Activated T-helper 1 cell treated with anti-CD3 and anti-CD28 coated beads, Interleukin-2, amount 50 U/mL, for 16 hours (primary cell): ENCODE measurements at places on chromosomes 3 and 15.

DNA sequence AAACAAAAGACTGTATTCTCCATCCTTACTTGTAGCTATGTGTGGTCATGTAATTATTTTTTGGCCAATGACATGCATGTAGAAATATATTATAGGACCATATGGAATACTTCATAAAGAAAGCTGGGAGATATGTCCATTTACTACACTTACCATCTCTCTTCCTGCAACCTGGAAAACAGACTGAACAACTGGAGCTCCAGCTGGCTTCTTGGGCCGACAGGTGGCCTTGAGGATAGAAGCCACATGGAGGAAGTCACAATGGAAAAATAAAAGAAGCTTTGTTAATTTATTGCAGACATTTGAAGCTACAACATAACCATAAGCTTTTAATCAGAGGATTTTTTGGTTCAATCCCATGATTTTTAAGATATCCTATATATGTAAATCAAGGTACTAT lies 167.9 kb upstream of the CBLB start:
- DNase-seq: no peak

DNA sequence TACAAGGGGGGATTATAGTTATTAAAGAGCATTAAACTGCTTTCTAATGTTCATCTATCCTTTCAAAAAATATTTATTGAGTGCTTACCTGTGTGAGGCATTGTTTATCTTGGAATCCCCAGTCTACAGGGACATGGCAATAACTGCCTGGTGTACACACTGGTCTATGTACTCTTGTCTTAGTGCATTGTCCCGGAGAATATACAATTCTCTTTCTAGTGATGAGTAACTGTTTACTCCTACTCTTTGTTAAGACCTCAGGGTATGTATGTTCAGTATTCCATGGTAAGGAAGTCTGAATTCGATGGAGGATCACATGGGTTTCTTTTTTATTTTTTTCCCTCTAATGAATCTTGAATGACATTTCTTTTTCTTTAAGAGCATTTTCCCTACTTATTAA lies 772.4 kb upstream of the NR2F2 start:
- no peak for DNase-seq

- no peak for DNase-seq
These were observed 13.1 kb downstream of the SLC7A14 start for GRCh38 chr3:170572665-170573253.

DNA sequence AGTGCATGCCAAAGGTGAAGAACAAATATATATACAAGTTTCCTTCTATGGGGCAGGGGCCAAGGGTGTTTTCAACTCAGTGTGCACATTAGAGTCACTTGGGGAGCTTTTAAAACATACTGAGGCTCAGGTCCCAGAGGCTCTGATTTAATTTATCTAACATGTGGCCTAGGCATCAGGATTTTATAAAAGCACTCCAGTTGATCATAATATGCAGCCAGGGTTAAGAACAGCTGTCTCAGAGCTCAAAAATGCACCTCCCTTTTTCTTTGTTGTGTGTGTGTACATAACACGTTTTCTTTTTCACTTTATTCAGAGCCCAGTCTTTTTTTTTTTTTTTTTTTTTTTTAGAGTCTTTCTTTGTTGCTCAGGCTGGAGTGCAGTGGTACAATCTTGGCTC lies 57.9 kb upstream of the SETD2 start:
- no peak for DNase-seq

DNA sequence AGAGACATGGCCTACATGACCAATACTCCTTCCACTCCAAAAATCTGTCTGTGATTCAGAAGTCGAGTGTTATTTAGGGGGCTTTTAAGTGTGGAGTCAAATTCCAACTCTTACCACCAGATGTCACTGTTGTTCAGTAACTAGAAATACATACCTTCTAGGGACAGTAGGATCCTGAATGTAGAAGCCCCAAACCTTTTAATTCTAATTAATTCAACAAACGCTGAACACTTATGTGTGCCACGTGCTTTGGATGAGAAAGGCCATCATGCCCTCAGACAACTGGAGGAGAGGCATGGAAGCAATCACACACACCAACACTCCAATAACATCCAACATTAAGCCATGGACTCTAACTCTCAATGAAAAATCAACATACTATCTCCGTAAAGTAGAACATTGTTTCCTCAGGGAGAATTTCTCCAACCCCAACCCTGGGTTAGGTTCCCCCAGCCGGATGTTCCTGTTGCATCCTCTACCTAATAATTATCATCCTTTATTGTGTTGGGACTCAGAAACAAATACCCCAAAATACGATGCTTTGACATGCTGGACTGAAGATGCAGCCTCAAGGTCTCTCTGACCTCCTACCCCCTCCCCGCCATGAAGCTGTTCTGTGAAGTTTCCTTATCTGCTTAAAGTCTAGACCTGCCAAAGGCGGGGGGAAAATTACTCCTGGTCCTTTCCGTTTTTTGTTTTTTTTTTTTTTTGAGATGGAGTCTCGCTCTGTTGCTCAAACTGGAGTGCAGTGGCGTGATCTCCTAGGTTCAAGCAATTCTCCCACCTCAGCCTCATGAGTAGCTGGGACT lies 8.0 kb upstream of the CCDC13 start:
- DNase-seq: no peak

- DNase-seq: no peak
These were observed 111.2 kb downstream of the LSM3 start for GRCh38 chr3:14289590-14290461.

DNA sequence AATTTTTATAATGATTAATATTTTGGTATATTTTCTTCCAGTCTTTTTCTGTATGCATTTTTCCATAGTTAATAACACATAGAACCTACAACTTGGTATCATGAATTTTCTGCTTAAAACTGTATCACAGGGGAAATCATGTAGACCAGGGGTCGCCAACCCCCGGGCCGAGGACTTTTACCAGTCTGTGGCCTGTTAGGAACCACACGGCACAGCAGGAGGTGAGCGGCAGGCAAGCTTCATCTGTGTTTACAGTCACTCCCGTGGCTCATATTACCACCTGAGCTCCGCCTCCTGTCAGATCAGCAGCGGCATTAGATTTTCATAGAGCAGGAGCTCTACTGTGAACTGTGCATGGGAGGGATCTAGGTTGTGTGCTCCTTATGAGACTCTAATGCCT lies 54.7 kb downstream of the RPL22L1 start:
- no peak for DNase-seq

DNA sequence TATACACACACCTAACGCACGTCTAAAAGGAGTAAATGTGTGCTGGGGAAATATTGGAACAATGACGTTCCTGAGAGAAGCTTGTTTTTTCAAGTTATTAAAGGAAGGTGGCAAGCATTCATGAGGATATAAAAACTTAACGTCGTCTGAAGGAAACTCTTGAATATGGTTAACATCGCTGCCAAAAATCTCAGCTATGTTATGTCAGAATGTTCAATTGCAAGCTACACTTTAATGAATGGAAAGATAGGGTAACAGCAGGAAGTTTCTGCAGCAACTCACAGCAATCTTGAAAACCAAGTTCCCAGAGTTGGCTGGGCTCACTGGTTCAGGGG lies 54.3 kb upstream of the MEF2A start:
- DNase-seq: no peak

- no peak for DNase-seq
These were observed 13.0 kb upstream of the ATP1B3 start for GRCh38 chr3:141863491-141863890.

DNA sequence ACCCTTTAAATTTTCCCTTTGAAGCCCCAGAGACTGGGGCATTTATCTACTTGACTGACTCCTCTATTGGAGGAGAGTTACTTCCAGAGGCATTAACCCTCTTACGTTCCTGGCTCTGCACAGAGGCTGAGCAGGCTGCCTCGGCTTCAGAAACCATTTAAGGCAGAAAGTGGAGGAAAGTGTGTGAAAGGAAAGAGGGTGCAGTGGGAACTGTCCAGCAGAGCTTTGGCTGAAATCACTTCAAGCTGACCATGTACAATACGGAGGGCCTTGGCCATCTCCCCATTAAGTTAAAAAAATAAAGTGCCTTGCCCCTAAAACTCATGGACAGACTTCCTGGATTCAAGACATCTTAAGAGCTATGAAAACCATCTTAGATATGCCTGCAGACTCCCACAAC lies 238.7 kb downstream of the SV2B start:
- no peak for DNase-seq

GRCh38 chr3:38387862-38388261 lies 41.3 kb downstream of the XYLB start:
- DNase-seq: no peak

GRCh38 chr3:111252779-111253178 lies 181.2 kb downstream of the NECTIN3 start:
- DNase-seq: no peak

GRCh38 chr15:81544385-81544784 lies 170.4 kb upstream of the TMC3 start:
- no peak for DNase-seq

DNA sequence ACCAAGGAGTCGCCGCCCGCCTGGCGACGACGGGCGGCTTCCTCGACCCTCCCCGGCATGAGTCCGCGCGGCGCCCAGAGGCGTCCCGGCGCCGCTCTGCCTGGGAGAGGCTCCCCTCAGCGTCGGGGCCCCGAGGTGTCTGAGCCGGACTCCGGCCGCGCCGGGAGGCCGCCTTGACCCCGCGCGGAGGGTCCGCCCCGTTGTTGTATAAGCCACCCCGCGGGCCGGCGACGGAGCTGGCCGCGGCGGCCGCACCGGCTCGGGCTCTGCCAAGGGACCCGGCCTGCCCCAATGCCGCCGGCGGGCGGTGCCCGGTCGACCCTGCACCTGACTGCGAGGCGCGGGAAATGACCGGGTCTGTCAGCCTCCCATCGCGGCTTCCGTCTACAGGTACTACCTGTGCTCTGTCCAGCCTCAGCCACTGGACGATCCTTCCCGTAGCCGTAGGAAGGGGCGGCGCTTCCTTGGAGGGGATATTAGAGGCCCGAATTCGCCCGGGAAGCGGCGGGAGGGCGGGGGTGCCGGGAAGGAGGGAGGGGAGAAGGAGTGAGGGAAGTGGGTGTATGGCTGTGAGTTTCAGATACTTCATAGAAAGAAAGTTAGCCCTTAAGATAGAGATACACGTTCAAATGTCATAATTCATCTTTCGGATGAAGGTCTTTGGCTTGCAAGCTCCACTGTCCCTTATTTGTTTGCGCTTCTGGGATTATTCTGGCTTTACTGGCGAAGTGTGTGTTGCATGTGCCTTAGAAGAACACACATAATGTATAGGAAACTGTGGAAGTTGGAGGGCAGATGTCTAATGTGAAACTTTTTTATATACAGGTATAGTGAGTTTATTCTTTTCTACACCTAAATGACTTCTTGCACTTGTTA lies 620 bp downstream of the ABHD5 start:
- DNase-seq: peak; percentile 9

GRCh38 chr3:22907161-22907780 lies 295.9 kb upstream of the UBE2E2 start:
- DNase-seq: no peak

GRCh38 chr3:44289882-44290462 lies 48.3 kb downstream of the TOPAZ1 start:
- no peak for DNase-seq

GRCh38 chr3:8767667-8768363 lies 1.6 kb downstream of the OXTR start:
- DNase-seq: no peak

DNA sequence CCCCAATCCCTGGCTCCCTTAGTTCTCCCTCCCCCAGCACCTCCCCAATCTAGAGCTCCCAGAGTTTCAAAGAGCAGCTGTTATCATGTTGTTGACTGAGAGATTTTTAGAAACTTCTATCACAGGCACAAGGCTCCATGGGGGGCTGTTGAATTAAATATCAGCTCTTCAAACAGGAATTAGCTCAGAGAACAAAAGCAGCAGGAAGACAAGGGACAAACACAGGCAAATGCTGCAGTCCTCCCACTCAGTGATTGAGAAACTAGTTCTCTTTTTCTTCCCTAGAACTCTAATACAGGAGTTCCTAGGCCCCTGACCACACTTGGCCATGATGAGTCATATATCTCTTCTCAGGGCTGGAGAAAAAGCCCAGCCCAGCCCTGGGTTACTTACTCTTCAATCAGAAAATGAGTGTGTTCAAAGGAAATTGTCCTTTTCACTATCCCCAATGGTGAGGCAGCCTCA lies 262.1 kb downstream of the IGSF11 start:
- DNase-seq: no peak

DNA sequence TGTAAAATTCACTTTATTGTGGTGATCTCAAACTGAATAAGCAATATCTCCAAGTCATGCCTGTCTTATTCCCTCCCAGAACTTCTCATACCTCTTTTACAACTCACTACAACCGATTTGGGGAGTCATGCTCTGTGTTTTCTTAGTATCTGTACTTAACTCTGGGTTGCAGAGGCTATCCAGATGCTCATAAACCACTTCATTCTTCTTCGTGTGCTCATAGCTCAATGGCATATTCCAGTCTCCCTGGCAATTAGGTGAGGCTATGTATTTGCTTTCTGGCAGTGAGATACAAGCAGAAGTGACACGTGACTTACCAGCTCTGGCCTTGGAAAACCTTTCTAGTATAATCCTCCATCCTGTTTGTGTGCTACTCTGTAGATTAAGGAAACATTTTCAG lies 360.9 kb downstream of the ZNF385D start:
- DNase-seq: no peak

DNA sequence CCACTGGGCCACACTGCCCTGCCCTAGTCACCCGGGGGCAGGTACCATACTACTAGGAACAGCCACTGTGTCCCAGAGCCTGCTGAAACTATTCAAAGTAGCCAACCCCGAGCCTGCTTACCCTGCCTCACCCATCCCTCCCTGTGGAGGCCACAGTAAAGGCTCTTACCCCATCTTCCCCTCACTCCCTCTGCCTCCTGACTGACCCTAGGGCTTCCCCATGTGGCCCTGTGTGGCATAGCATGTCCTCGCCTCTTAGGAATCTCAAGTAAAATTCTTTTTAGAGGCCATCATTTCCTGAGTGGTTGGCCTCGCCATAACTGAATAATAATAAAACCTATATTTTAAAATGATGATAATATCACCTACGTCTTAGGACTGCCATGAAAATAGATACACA lies 112.2 kb upstream of the SLC6A11 start:
- DNase-seq: no peak

- no peak for DNase-seq
These were observed 1.8 kb upstream of the GPR15 start for GRCh38 chr3:98529856-98530459.

DNA sequence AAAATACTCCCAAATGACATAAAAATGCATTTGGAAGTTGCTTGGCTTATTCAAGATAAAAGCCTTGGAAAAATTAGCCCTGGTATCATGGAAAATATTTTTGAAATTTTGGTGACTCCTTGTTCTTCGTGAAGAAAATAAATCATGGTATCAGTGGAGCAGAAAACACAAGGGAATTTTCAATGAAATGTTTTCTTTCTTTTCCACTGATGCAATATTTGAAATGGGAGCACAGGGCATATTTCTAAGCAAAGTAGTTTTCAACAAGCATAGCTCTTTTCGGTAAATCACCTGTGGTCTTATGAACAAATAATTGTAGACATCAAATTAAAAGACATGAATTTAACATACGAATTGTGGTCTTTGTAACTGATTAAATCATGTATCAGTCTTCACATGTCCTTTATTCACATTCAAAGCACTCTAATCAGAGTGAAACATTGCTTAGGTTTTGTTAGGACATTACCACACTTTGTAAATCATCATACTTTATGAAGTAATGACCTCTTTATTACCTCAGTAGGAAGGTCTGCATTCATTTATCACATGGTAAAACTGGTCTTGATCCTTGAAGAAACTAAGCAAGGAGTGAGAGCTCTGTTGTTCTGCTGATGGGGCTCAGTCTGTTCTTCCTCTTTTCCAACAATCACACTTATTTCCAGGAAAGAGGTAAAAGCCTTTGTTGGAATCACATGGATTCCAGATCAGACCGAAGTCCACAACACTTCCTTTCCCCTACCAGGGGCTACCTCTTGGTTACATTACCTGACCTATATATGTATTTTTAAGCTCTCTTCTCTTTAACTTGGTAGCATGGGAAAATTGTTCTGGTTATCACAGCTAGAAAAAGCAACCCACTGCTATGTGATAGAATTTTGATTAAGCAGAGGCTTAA lies 413.5 kb upstream of the THBS1 start:
- DNase-seq: no peak
